ENCODE measurements at places on chromosomes 12 and 14.

- no peak for DNase-seq
Measured at GRCh38 chr12:115320451-115320850, 636.5 kb upstream of the TBX3 start.

- no peak for DNase-seq
Measured at GRCh38 chr14:68525516-68525915, 267.4 kb downstream of the ZFP36L1 start.

- DNase-seq: no peak
Measured at GRCh38 chr12:94614288-94614721, 36.1 kb downstream of the TMCC3 start.

- no peak for DNase-seq
Measured at GRCh38 chr12:57099766-57100165, 10.9 kb downstream of the NAB2 start.

Measured in NCI-H1105 treated with DMSO at 0.1 percent for 48 hours (cell line).